ENCODE measurements at places on chromosomes 16 and 17.
A peak's percentile ranks its signal among the peaks of the same experiment; 100 is the strongest.

GRCh38 chr17:58666858-58667267 is 25.0 kb downstream of the TEX14 start:
- DNase-seq = no peak

DNA sequence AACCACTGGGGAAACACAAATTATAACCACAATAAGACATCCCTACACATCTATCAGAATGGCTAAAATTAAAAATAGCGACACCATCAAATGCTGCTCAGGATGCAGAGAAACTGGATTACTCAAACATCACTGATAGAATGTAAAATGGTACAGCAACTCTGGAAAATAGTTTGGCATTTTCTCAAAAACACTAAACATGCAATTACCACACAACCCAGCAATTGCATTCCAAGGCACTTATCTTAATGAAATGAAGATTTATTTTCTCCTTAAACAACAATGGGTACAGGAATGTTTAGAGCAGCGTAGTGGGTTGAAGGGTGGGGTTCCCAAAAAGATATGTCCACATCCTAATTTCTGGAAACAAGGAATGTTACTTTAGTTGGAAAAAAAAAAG is 309.0 kb upstream of the PMFBP1 start:
- DNase-seq = peak; percentile 84

DNA sequence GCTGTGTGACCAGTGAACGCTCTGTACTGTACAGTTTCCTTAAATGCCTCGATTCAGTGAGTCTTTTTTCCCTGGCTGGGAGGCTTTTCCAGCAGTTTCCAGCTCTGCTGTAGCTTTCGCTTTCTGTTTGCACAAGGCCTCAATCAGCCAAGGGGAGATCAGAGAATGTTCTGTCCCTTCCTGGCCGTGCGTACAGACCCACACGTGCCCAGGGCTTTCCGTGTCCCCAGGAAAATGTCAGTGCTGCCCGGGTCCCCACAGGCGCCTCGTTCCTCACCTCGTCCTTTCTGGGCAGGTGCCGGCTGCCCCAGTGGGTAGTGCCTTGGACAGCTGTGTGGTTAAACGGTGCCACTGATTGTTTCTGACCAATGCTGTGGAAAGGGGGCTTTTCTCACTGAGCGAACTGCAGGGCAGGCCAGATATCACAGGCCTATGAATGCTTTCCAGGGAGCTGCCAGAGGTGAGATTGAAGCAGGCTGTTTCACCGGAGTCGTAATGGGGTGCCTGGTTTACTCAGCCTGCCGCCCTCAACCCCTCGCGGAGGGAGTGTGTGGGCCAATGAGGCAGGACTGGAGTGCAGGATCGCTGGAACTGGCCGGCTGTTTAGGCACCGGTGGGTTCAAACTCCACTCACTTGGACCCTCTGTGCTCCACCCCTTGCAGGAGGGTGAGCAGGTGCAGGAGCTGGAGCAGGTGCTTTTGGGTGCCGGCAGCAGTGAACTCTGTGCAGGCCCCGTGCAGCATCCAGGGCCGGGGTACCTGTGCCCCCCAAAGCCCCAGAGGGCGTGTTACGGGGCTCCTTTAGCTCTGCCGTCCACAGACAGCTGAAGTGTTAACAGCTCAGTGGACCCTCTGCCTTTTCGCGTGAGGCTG is 44.4 kb downstream of the ZNF778 start:
- no peak for DNase-seq

DNA sequence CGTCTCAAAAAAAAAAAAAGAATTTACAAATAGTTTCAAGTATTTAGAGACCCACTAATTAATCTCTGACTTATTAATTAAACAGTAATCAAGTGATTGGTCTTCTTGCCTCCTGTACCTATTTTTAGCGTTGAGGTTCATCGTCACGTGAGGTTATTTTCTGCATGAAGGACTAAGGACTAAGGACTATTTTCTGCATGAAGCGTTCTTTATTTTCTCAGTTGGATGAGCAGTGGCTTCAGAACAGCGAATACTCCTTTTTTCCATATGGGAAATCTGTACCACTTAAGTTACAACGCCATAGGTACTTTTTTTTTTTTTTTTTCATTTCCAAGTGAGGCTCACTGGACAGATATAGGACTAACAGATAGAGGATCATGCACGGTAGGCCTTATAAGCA is 224.9 kb downstream of the CNTNAP4 start:
- no peak for DNase-seq

- DNase-seq = no peak
These were observed 3.3 kb upstream of the KCTD11 start for GRCh38 chr17:7348478-7349242.

DNA sequence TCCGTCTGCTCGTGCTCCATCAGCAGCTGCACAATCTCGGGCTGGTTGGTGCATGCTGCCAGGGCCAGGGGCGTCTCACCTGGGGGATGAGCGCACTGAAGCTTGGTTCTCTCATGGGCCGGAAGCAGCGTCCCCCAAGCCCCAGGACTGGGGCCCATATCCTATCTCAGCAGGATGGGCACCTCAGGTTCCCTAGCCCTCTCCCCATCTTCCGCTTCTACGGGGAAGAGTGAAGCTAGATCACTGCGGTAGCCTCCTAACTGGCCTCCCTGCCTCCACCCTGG is 24.8 kb downstream of the TRPV3 start:
- no peak for DNase-seq
